ENCODE measurements at places on chromosomes 7 and 10.

GRCh38 chr7:55425141-55425752 is 60.1 kb downstream of the LANCL2 start:
- no peak for DNase-seq

DNA sequence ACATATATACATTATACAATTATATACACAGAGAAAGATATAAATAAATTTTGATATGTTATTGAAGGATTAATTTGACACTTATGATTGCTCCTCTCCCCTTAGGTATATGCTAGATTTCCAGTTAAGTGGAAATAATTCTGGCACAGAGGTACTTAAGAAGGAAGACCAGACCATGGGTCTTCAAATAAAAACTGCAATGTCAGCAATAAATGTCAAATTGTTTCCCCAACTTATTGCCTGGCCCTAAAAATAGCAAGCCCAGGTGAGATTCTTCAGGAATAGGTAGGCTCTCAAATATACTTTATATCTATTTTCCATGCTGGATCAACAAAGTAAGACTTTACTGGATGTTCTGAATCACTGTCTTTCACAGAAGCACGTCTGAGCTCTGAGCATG is 551.3 kb upstream of the STEAP1 start:
- DNase-seq = no peak

DNA sequence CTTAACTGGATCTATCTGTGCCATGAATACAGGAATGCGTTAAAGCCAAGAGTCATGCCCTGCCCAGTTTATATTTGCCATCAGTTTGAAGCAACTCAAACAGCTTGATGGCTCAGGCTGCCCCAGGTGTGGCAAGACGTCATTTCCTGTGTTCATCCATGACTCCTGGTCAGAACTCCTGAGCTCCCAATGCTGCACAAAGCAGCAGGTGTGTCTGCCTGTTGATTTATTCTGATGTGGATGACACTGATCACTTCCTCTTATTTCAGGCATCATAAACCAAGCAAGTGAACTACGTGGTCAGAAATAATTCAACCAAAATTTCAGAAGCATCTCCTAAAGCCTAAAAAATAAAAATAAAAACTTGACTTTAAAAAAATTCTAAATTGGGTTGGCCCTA is 68.5 kb downstream of the EZH2 start:
- no peak for DNase-seq

GRCh38 chr10:24857031-24857725 is 95.2 kb downstream of the PRTFDC1 start:
- no peak for DNase-seq

DNA sequence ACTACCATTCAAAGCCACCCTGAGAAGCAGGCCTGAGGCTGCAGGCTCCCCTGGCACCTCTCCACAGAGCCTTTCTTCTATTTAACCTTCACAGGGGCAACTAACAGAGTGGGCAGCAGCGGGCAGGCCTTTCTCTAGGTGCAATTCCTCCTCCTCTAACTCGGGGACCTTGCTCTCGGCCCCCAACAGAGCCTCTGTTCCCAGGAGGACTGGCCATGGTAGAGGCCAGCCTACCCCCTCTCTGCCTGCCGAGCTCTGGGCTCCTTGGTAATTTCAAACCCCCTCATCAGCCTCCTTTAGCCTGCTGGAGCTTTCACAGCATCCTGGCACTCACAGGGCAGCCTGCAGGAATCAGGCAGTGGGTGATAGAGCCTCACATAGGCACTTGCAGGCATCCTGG is 920.8 kb upstream of the ZNF722 start:
- DNase-seq = no peak

- no peak for DNase-seq
These were observed 49.5 kb downstream of the NEURL1 start for GRCh38 chr10:103542764-103543616.

DNA sequence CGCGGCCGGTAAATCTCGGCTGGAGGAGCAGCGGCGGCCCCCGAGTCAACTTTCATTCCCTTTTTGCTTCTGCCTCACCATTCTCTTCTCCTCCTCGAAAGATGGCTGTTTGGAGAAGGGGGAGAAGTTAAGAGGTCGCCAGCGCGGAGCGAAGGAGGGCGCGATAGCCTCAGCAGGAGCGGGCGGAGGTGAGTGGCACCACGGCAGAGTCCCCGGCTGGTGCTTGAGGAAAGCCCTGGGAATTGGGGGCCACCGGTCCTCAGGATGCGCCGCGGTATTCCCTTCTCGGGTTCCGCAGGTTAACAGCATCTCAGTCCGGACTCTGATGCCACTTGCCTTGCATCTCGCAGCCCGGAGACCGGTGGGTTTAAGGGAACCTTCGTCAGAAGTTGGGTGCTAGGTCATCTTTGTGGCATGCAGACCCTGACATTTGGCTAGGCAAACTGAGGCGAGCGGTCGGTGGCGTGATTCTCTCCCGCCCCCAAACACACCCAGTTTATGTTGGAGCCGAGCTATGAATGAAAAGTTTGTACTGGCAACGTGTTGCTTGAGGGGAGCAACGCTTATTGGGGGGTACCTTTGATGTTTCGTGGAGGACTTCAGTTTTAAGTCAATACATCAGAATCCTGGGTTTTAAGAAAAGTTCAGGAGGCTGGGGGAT is 59.5 kb upstream of the PRPS1L1 start:
- no peak for DNase-seq

GRCh38 chr7:66522518-66522917 is 106.2 kb upstream of the KCTD7 start:
- DNase-seq = no peak

- DNase-seq = no peak
These were observed 51.7 kb downstream of the ADRA2A start for GRCh38 chr10:111128331-111129180.

GRCh38 chr10:101775273-101776160 is at the start of gene FGF8:
TSS of gene FGF8 (minus strand) at chr10:101776114. CDS start at chr10:101775900, 214 bp downstream.
- no peak for DNase-seq

- DNase-seq = no peak
These were observed 2.0 kb downstream of the YWHAG start for GRCh38 chr7:76356823-76357222.

DNA sequence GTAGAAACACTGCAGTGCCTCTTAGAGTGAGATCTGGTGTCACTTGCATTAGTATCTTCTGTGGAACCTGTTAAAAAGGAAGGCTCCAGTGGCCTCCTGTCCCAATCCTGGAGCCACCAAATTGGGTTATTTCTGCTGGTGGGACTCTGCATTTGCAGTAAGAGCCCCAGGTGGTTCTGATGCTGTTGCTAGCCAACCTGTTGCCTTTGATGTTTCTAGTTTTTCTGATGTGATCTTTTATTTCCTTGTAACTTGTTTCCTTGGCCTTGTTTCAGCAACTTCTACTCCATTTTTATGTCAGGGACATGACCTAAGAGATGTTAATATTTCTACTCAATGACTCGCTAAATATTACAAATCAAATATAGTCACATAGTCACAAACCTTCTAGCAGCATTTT is 12.5 kb upstream of the STN1 start:
- no peak for DNase-seq

DNA sequence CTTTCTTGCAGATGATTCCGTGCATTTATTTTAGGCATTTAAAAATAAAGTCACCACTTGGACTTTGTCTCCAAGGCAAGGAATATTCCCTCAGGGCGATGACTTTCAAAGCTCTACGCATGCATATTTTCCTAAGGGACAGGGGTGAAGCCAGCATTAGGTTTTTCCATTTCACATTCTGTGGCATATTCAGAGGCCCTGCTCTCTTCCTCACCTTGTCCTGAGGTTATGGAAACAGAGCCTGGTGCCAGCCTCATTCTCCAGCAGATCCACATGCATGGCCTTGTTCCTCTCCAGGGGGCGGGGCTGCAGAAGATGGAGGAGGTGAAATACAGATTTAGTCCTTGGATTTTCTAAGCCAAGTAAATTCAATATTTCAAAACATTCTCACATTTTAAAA is 11.6 kb upstream of the LYZL1 start:
- DNase-seq = no peak

DNA sequence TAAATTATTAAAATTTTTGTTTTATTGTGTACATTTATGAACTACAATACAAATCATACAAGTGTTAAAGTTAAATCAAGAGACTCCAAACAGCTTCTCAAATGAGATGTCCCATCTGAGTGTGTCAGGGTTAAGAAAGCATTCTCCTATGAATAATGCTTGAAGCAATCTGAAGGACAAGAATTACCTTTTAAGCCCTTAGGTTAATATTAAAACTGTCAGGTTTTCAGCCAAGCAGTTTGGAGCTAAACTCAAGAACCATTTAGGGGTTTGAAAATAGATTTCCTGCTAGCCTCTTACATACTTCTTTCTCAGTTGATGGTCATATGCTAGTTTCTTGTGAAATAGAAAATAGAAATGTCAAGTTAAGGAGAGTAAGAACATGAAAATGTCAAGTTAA is 38.3 kb downstream of the LIPJ start:
- DNase-seq = no peak

DNA sequence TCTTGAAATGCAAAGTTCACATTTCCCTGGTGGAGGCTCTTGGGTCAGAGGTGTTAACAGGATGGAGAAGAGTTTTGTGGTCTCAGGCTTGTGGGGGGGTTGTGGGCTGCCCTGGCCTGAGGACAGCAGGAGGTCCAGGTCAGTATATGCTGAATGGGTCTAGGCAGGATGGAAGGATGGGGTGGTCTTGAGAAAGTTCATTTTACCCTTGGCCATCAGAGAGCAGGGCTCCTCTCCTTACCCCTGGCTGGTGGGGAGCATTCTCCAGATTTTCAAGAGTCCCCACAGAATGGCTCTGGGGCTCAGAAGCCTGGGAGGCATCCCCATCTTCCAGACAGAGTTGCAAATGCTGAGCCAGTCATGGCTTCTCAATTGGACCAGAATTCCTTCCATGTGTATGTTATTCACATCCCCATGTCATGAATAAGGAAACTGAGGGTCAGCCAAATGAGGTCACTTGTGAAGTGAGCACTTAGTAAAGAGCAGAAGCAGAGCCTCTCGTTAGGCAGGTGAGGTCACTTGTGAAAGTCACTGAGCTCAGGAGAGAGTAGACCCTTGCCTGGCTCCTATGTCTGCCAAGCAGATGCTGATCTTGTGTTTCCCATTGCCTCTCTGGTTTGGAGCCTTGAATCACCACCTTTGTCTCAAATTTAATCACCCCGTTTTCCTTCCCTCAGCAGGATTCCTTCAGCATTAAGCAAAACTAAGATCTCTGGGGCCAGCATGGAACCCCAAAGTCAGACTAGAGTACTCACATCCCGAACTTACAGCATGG is 33.0 kb downstream of the MBL2 start:
- no peak for DNase-seq

DNA sequence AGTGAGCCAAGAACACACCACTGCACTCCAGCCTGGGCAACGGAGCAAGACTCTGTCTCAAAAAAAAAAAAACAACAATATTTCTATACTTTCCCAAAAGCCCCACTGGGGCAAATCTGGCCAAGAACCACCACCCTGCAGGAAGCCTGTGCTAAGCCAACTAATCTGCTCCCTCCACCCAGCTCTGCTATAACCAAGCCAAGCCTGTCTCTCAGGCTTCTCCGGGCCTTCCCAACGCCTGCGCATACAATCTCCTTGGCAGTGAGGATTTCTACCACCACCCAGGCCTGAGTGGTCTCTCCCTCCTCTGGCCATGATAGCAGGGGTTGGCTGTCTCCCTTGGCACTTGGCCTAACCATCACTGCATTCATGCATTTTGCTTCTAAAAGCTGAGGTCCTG is 14.2 kb downstream of the DDX56 start:
- no peak for DNase-seq

GRCh38 chr7:16926283-16926682 is 44.5 kb upstream of the AGR3 start:
- no peak for DNase-seq

DNA sequence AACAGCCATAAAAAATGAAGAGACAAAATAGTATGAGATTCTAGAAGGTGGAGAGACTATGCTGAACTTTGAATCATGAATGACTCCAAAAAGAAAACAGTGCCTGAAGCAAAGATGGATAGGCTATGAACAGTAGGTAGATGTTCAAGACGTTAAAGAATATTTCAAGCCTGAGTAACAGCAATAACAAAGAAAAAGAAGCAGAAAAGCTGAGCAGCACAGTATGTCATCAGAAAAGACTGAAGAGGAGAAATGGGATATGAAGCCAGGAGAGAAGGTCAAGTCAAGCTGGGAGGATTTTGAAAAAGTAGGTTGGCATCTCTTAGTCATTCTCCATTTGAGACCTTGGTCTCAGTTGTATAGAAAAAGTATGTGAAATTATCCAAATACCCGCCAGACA is 484.4 kb downstream of the SORCS1 start:
- DNase-seq = no peak

DNA sequence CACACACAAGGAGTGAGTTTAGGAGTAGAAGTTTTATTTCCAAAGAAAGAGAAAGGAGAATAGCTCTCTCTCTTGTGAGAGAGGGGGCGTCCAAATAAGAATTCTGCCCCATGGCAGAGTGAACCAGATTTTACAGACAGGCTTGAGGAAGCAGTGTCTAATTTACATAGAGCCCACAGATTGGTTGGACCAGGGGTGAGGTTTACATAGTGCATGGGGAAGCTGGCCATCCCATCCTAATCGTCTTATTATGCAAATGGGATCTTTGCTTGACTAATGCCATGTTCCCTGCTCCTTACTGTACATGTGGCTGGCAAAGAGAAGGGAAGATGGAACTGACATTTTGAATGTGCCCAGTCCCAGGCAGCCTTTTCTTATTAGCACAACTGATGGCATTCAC is 60.0 kb upstream of the ACSM6 start:
- DNase-seq = no peak

GRCh38 chr10:121788717-121789116 is 139.1 kb downstream of the ATE1 start:
- no peak for DNase-seq

GRCh38 chr10:3902809-3903410 is 117.9 kb upstream of the KLF6 start:
- no peak for DNase-seq

DNA sequence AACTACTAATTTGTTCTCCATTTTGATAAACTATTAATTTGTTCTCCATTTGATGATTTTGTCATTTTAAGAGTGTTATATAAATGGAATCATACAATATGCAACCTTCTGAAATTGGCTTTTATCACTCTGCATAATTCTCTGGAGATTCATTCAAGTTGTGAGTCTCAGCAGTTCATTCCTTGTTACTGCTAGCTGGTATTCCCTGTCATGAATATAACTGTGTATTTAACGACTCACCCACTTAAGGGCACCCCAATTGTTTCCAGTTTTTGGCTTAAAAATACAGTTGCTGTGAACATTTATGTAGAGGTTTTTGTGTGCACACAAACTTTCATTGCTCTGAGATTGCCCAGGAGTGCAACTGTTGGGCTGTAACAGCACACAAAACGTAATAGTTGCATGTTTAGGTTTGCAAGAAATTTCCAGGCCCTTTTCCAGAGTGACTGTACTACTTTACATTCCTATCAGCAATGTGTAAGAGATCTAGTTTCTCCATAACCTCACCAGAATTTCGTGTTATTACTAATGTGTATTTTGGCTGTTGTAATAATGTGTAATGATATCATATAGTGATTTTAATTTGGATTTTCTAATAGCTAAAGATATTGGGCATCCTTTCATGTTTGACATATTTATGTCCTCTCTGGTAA is 153.2 kb upstream of the ADCY1 start:
- no peak for DNase-seq

- DNase-seq = no peak
These were observed 54.5 kb upstream of the CXCL12 start for GRCh38 chr10:44439239-44439957.

GRCh38 chr10:12432402-12433189 is 83.2 kb downstream of the CAMK1D start:
- no peak for DNase-seq

GRCh38 chr10:86218842-86219241 is 147.8 kb downstream of the GRID1 start:
- no peak for DNase-seq

GRCh38 chr7:104225451-104225850 is 17.6 kb upstream of the ORC5 start:
- no peak for DNase-seq
